ENCODE measurements at places on chromosomes 5 and 9.

DNA sequence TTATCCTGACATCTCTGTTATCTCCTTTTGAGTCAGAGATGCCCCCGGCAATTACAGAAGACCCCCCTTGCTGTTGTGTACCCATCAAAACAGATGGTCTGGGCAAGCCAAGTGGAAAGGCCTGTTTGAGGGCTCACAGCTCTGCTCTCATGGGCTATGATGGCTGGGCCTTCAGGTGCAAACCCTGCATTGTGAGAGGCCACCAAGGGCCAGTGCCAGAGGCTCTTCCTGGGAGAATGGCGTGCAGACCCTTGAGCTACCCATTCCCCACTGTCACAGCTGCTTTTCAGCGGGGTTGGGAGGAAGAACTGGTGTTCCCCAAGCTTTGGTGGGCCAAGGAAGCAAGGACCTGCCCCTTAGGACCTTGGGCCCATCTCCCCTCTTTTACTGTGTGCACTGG lies 174.7 kb upstream of the PPP1R26 start:
- DNase-seq: no peak

GRCh38 chr5:71492817-71493615 lies 37.6 kb downstream of the BDP1 start:
- DNase-seq: no peak

DNA sequence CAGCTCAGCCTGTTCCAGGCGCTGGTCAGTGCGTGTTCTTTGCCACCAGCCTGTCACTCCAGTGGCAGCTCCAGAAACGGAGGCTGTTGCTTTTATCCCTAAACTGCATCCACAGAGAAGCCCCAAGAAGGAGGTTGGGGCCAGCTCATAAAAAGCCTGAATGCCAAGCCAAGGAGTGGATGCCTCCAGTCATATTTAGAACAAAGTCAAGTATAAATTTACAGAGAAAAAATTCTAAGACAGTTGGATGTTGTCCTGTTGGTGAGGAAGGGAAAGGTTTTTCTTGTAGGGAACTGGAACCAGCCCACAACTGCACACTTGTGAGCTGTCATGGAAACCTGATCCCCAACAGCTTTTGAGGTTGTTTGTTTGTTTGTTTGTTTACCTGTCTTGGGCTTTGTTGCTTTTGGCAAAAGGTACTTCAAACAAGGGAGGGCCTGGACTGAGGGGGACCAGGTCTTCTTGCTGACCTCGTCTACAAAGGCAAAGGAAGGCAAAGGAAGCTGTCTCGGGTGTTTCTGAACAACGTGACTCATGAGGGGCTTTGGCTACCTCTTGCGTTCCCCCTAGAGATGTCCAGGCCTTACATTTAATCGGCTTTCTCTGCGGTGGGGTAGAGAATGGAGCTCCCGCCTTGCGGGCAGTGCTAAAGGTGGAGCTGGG lies 36.7 kb downstream of the OLFML2A start:
- no peak for DNase-seq

GRCh38 chr5:111792471-111793058 lies 35.6 kb upstream of the NREP start:
- DNase-seq: no peak

GRCh38 chr9:134212809-134213507 lies 48.6 kb upstream of the RNU6ATAC start:
- DNase-seq: no peak

Data from stimulated activated naive B cell treated with anti-CD40 and anti-IgM and Interleukin-4, amounts not matched to agents 10 μg/mL and 1 μg/mL and 100 μg/mL, for 72 hours (primary cell).